ENCODE measurements at places on chromosomes 7 and 10. TPM values are rescaled to one million over a fixed set of nuclear protein-coding genes. Genes with fewer than 3 reads are reported as not detected.

MIOS gene
- 41.9 TPM for total RNA-seq

CALML5 gene
- not detected for total RNA-seq

UBTD1 gene
- total RNA-seq, result 4.1 TPM

STOX1 gene
- total RNA-seq, result 1.7 TPM

RABGEF1 gene
- total RNA-seq, result 29.1 TPM

CYP26C1 gene
- total RNA-seq, result not detected

ACSM6 gene
- total RNA-seq, result not detected

CYP3A4 gene
- 22.1 TPM for total RNA-seq

EVX1 gene
- total RNA-seq, result 17.2 TPM

JAKMIP3 gene
- 0.40 TPM for total RNA-seq

DNA sequence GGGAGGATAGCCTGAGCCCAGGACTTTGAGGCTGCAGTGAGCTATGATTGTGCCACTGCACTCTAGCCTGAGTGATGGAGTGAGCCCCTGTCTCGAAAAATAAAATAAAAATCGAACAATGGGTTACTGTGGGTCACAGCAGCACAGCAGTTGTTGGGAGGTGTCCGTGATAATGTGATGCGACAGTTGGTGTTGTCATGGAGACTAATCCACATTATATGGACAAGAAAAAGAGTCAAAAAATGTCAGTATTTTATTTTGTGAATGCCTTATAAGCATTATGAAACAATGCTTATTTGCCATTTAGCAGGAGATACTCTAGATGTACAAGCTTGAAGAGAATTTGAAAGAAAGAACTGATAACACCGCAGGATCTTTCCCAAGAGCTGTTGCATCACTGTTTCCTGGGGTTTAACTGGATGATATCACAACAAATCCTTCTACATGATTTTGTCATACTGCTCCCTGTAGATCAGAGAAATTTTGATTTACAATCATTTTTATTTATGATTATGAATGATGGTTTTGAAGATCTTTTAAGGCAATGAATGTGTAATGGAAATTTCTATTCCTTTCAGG, 195.4 kb downstream of the BAMBI start:
- H3K36me3 ChIP-seq, result no peaks in the 10 kb centered on the region
- no peak for DNase-seq
- H3K27me3 ChIP-seq, result no peaks in the 10 kb centered on the region
- H3K4me3 ChIP-seq, result no peak overlapping the region

- peak overlapping the region; percentile 66 for H3K27ac ChIP-seq
- H3K4me1 ChIP-seq, result peaks cover 12% of the 10 kb centered on the region
- peak; percentile 8 for DNase-seq
Measured at GRCh38 chr7:33904681-33905388, 504 bp upstream of the BMPER start.

GRCh38 chr7:29391262-29391661, 172.4 kb upstream of the PRR15 start:
- no peaks in the 10 kb centered on the region for H3K27me3 ChIP-seq
- H3K36me3 ChIP-seq, result no peaks in the 10 kb centered on the region
- DNase-seq, result no peak
- no peak overlapping the region for H3K4me3 ChIP-seq
- H3K27ac ChIP-seq, result no peak overlapping the region

GRCh38 chr10:101041252-101041761, 10.3 kb downstream of the SFXN3 start:
- H3K4me1 ChIP-seq, result peaks cover 23% of the 10 kb centered on the region
- H3K36me3 ChIP-seq, result no peaks in the 10 kb centered on the region
- H3K4me3 ChIP-seq, result no peak overlapping the region
- DNase-seq, result peak; percentile 88

DNA sequence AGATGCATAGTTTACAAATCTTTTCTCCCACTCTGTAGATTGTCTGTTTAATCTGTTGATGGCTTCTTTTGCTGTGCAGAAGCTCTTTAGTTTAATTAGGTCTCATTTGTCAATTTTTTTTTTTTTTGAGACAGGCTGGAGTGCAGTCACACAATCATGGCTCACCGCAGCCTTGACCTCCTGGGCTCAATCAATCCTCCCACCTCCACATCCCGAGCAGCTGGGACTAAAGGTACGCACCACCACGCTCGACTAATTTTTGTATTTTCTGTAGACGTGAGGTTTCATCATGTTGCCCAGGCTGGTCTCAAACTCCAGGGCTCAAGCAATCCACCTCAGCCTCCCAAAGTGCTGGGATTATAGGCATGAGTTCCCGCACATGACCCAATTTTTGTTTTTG, 1655.8 kb downstream of the REEP3 start:
- no peaks in the 10 kb centered on the region for H3K4me1 ChIP-seq
- H3K4me3 ChIP-seq, result no peak overlapping the region
- H3K36me3 ChIP-seq, result no peaks in the 10 kb centered on the region

DNA sequence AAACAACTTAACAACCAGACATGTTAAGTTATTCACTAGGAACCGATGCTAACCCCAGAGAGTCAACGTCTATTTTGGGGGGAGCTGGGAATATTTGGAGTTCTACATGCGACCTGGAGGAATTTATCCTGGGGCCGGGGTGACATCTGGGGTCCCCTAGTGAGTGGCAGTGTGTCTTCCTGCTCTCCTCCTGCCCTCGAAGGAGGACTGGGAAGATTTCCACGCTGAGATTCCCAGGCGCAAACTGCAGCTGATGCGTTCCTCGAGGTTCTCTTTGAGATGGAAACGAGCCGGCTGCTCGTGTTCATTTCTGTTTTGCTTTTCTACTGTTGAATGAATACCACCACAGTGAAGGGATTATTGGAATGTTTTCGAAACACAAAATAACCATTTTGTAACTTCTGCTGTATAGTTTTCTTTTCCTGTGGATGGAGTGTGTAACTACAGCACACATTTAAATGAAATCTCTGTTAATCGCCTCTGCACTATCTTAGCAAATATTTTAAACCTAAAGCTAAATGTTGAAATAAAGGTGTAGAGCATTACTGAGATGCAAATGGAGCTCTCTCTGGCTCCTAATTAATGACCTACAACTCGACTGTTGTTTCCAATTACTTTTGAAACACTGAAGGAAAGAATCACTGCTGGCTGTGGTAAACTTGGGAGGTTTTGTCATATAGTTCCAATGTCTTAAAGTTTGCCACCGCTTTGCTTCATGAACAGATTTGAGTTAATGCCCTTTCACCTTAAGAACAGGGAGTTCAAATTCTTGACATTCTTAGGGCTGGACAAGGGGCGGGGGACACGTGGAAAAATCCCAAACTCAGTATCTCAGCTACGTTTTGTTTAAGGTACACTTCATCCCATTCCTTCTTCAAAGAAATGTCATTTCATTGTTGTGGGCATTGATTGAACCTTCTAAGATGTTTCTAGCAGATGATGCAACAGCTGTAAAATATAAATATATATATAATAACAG, 21.1 kb downstream of the GATA3 start:
- no peak for DNase-seq
- H3K4me1 ChIP-seq, result no peaks in the 10 kb centered on the region
- no peak overlapping the region for H3K27ac ChIP-seq
- no peak overlapping the region for H3K4me3 ChIP-seq
- no peaks in the 10 kb centered on the region for H3K36me3 ChIP-seq

GRCh38 chr7:158917818-158918217, 61.5 kb downstream of the DYNC2I1 start:
- no peaks in the 10 kb centered on the region for H3K27me3 ChIP-seq
- no peak overlapping the region for H3K4me3 ChIP-seq
- peaks cover 31% of the 10 kb centered on the region for H3K36me3 ChIP-seq
- H3K27ac ChIP-seq, result no peak overlapping the region

GRCh38 chr7:98294326-98294725, 12.8 kb downstream of the BRI3 start:
- no peaks in the 10 kb centered on the region for H3K4me1 ChIP-seq
- no peak overlapping the region for H3K4me3 ChIP-seq
- H3K27me3 ChIP-seq, result no peaks in the 10 kb centered on the region
- no peak overlapping the region for H3K27ac ChIP-seq
- DNase-seq, result no peak

DNA sequence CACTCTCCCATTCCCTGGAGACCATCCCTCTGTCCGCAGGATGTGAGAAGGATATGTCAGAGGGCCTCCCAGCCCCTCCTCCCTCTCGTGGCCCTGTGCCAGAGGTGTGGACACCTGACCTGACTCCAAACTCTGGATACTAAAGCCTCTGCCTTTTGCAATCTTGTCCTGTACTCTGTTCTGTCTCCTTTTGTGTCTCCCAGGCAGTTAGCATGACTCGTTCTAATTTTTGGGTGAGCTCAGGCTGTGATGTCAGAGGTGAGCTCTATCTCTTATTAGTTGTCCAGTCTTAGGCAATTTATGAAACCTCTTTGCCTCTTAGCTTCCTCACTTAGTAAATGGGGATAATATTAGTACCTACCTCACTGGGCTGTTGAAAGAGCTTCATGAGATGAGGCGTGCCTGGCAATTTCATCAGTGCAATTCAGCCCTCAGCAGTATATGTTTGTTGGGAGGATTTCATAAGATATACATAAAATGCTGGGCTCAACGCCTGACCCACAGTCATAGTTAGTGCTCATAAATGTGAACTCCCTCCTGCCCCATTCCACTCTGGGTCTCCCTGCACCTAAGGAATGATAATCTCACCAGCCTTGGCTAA, 10.9 kb downstream of the MARVELD1 start:
- no peaks in the 10 kb centered on the region for H3K27me3 ChIP-seq
- H3K36me3 ChIP-seq, result no peaks in the 10 kb centered on the region
- peaks cover 35% of the 10 kb centered on the region for H3K4me1 ChIP-seq
- H3K4me3 ChIP-seq, result no peak overlapping the region
- H3K27ac ChIP-seq, result peak overlapping the region; percentile 78

DNA sequence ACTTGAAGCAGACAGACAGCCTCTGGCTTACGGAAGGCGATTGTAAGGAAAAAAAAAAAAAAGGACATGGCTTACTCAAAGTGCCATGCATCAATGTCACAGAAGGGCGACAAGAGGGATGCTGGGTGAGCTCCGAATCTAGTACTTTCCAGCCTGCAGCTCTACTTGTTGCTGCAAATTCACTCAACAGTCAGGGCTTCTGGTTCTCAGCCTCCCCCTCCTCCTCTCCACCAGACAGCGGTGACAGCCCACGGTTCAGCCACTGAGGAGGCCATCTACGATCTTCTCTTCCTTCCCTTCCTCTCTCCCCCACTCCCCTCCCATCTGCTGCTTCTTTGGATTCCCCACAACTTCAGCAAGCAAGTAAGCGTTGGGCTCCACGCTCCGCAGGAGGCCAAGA, 63.5 kb downstream of the PRKAG2 start:
- no peaks in the 10 kb centered on the region for H3K36me3 ChIP-seq
- no peaks in the 10 kb centered on the region for H3K4me1 ChIP-seq
- no peak overlapping the region for H3K27ac ChIP-seq
- H3K4me3 ChIP-seq, result no peak overlapping the region
- DNase-seq, result no peak
- no peaks in the 10 kb centered on the region for H3K27me3 ChIP-seq

GRCh38 chr10:118042336-118042735, 4.4 kb downstream of the RAB11FIP2 start:
- H3K27ac ChIP-seq, result no peak overlapping the region
- DNase-seq, result no peak
- peaks cover 48% of the 10 kb centered on the region for H3K4me1 ChIP-seq
- H3K36me3 ChIP-seq, result no peaks in the 10 kb centered on the region
- no peaks in the 10 kb centered on the region for H3K27me3 ChIP-seq

GRCh38 chr10:42475168-42476098, 162.9 kb downstream of the ZNF33B start:
- no peak for DNase-seq
- no peaks in the 10 kb centered on the region for H3K36me3 ChIP-seq
- H3K27me3 ChIP-seq, result peaks cover 12% of the 10 kb centered on the region
- H3K4me3 ChIP-seq, result peak overlapping the region; percentile 27
- H3K27ac ChIP-seq, result no peak overlapping the region

DNA sequence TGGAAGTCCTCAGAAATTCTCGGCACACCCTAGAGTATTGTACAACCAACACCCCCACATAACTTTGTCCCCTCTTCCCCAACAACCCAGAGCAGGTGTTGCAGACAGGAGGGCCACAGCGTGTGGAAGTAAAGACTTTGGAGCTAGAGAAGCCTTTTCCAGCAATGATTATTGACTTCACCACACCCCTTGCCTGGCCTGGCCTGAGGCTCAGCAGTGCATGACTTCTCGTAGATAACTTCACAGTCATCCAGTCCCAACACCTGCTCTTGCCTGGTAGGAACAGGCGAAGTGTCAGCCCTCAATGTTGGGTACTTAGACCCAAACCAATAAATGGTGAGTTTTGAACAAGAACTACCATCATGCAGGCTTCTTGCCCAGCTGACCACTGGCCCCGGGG, 36.7 kb downstream of the GOT1 start:
- no peaks in the 10 kb centered on the region for H3K4me1 ChIP-seq
- H3K4me3 ChIP-seq, result no peak overlapping the region
- H3K27ac ChIP-seq, result no peak overlapping the region
- H3K27me3 ChIP-seq, result no peaks in the 10 kb centered on the region

GRCh38 chr7:40715053-40715430, 580.2 kb downstream of the SUGCT start:
- H3K36me3 ChIP-seq, result no peaks in the 10 kb centered on the region
- H3K27ac ChIP-seq, result no peak overlapping the region
- DNase-seq, result no peak
- H3K4me1 ChIP-seq, result no peaks in the 10 kb centered on the region

- H3K4me3 ChIP-seq, result no peak overlapping the region
- no peak for DNase-seq
- no peaks in the 10 kb centered on the region for H3K4me1 ChIP-seq
- no peak overlapping the region for H3K27ac ChIP-seq
- H3K27me3 ChIP-seq, result no peaks in the 10 kb centered on the region
Measured at GRCh38 chr10:62264702-62265436, 3.8 kb downstream of the RTKN2 start.

DNA sequence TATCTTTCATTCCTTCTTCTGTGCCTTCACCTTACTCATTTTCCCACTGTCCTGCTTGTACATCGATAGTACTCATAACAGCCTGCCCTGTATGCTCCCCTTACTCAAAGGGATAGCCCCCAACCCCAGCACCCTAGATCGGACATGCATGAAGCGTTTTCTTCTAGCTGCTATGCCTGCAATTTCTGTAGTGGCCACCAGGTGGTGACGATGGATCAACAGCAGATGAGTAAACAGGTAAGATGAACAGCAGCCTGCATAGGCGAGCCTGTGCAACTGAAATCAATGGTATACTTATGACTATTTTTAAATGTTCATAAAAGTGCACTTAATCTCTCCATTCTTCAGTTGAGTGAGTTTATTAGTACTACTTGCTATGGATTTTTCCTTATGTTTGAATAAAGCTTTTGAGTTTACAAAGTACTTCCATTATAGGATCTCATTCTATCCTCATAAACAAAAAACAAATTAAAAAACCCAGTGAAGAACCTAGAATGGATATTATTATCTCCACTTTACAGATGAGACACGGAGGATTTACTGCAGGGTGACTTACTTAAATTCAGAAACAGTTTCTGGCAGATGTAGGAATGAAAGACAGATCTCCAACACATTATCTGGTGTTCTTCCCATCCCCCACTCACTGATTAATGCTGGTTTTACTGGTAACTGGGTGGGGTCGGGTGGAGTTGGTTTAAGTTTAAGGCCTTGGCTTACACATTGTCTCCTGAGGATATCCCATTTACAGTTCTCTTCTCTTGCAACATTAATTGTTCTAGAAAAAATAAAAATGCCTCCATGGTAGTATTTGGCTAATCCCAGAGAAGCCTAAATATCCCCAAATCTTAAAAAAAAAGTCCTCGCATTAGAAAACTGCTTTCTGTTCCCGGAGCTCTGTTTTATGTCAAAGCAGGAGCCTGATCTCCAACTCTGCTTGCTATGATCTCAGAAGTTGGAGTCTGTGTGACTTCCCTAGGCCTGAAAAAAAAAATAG, 222.1 kb downstream of the GLI3 start:
- peak overlapping the region; percentile 28 for H3K27ac ChIP-seq
- DNase-seq, result peak; percentile 26
- no peaks in the 10 kb centered on the region for H3K36me3 ChIP-seq
- H3K27me3 ChIP-seq, result no peaks in the 10 kb centered on the region

All from transverse colon (tissue), 4 donors.